ENCODE measurements at places on chromosomes 3 and 15.
A peak's percentile ranks its signal among the peaks of the same experiment; 100 is the strongest.

DNA sequence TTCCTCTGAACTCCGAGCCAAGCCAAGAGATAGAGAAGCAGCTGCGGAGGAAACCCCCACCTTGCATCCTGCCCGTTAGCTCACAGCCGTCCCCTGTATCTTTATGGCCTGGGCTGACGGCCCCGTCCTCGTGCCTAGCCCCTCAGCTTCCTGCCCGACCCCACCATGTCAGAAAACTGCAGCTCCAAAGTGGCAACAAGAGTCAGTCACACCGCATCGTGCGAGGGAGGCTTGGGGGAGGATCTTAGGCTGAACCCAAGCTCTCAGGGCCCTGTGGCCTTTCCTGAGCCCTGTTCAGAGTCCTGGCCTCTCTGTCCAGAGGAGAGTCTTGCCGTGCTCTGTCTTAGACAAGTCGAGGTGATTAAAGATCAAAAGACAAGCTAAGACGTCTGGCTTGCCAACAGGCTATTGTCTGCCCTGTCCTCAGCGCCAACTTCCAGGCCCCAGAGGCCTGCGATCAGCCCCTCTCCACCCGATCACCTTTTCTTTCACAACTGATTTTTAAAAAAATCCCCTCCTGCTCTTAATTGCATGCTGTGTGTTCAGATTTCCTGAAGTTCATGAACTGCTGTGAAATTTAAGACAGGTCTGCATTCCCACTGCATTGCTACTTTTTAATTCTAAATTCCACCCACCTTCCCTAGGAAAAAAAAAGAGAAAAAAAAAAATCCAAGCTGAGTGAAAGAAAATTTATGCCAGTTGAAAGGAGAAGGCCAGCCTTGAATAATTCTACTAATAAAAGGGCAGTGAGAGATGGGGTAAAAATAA is 89.7 kb upstream of the WNT5A start:
- DNase-seq: no peak

DNA sequence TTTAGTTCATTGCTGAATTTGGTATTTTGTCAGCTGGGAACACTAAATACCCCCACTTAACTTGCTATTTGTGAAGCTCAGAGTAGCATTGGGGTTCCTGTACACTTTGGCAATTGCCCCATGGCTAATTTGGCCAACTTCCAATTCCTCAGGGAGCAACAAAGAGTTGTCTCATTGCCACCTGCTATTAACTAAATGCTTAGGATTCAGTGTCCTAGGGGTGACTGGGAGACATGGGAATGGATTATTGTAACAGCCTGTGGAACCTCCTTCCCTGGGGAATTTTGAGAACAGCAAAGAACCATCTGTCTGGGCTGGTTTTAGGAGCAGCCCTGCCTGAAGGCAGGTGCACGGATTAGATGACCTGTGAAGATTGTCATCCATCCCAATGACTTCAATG is 437.4 kb upstream of the TPRG1 start:
- no peak for DNase-seq

- DNase-seq: no peak
Measured at GRCh38 chr3:55166576-55167555, 239.0 kb upstream of the LRTM1 start.

DNA sequence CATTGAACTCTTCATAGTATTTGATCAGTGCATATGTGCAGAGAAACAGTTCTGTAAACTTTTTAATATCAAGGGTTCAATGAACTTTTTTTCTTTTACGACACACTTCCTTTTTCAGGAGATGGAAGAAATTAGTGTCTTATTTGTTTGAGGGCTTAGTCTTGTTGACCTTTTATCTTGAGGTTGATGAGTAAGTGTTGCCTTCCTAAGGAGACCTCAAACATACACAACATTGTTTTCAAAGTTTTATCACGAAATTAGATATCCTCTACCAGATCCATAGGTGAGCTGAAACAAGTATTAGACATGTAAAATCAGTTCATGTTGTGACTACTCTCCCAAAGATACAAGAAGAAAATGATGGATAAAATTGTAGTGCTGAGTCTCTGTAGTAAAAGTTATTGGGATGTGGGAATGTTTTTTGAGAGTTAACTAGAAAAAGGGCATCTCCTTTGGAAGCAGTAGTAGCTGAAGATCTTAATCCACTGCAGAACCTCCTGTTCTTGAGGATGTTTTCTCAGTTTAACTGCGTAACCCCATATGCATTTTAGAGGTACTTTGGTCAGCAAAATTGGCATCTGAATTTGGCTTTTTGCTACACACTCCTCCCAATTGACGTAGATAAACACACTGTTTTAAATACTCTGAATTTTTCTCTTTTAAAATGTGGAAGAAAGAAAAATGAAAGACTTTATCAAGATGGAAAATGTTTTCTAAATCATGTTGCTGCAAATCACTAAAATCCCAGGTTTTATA is 116.8 kb downstream of the GALK2 start:
- DNase-seq: no peak

- no peak for DNase-seq
Measured at GRCh38 chr3:173711619-173712018, 314.1 kb downstream of the NLGN1 start.

GRCh38 chr15:42693942-42694341 is 43.0 kb downstream of the CDAN1 start:
- DNase-seq: no peak

DNA sequence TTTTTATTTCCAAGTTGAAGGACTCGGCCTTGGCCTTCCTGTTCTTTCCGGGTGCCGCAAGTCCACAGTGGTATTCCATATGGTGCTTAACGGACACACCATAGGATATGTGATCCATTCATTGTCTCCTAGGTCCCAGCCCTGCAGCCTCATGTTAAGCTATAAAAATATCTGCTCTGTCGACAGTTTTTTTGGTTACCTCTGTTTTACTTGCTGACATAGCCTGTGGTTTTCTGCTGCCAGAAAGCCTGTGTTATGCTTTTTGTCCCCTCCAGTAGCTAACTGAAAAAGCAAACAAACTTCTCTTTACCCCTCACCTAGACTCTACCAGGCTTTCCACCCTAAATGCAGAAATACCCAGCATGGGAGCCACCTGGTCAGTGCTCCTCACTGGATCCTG is 5.3 kb downstream of the INAFM2 start:
- DNase-seq: no peak

DNA sequence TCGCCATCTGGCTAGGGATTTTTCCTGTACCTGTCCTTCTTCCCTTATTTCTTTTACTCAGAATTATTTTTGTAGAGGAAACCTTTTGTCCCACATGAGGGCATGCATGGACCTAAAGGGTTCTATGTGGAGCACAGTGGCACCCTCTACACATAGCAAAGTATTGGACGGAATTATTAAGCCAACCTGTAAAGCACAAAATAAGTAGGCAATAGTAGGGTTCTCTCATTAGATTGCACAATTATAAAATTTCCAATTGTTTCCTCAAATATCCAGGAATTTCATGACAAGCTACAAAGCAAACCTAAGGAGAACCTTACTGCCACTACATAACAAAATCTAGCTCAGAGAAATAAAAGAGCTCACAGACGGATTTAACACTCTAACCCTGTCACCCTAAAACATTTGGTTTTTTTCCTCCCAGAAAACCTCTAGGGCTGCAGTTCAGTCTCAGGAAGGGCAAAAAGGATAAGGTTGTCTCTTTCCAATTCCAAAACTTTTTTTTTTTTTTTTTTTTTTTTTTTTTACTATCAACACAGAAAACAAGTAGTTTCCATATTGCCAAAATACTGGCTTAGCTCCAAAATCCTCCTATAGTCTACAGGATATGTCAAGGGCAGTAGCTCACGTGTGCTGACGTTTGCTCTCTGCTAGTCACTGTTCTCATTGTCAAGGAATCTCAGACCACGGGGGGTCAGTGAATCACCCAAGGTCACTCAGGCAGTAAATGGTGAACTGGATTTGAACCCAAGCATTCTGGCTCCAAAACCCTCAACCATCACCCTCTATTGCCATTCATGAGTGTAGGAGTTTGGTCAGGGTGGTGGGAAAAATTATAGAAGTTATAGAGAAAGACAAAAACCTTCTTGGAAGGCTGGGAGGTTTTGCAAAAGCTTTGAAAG is 52.3 kb downstream of the NCEH1 start:
- no peak for DNase-seq

- no peak for DNase-seq
Measured at GRCh38 chr15:67564021-67564967, 21.8 kb downstream of the MAP2K5 start.

GRCh38 chr15:64732156-64732860 is 43.1 kb downstream of the RBPMS2 start:
- no peak for DNase-seq

GRCh38 chr15:89378296-89379151 is 43.9 kb upstream of the POLG start:
- DNase-seq: no peak

DNA sequence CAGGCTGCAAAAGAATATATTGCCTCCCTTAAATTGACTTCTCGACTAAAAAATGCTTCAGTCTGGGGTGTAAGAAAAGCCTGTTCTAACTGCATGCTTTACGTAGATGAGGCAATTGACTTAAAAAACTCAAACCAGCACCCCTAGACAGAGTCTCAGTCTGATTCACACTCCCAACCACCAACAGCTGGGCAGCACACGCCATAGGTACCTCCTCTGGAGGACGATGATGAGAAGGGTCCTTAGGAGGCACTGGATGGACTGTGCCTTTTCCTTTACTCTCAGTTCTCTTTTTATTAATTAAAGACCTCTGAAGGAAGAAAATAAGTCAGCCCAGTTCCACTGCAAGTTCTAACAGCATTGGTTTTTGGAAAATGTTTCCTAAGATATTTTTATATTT is 175.0 kb downstream of the PDZRN3 start:
- no peak for DNase-seq

DNA sequence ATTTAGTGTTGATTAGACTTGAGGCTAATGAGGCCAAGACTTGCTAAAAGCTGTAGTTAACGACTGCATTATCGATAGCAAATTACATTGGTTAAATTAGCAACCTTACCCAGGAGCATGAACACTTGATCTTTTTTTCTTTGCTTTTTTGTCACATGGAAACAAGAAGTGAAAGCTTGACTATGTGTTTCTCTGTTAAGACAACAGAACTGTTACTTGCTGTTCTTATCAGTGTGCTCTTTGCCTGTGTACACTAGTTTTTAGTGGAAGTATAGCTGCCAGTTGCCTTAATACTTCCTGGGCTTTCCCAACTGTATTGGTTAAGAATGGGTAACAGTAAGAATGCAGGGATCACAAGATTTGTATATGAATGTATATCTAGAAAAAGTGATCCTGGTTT is 625.5 kb downstream of the NAALADL2 start:
- no peak for DNase-seq

- no peak for DNase-seq
Measured at GRCh38 chr3:178567611-178568010, 31.4 kb downstream of the KCNMB2 start.

DNA sequence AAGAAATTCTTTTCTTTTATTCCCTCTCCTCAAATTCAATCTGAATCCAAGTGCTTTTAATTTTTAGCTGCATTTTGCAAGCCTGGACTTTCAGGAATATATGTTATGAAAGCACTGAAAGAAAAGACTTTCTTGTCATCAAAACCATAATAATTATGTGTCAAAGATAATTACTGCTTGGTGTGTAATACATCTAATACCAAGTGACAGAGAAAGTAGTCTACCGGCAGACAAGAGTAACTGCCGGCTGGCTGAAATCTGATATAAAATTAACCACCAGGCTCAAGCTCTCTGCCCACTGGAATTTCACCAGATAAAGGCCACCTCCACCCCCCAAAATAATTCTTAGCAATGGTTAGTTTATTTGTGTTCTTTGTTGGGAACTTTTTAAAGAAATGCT is 220.9 kb upstream of the CDIN1 start:
- DNase-seq: no peak

- no peak for DNase-seq
Measured at GRCh38 chr3:59766200-59766872, 716.5 kb upstream of the CFAP20DC start.

DNA sequence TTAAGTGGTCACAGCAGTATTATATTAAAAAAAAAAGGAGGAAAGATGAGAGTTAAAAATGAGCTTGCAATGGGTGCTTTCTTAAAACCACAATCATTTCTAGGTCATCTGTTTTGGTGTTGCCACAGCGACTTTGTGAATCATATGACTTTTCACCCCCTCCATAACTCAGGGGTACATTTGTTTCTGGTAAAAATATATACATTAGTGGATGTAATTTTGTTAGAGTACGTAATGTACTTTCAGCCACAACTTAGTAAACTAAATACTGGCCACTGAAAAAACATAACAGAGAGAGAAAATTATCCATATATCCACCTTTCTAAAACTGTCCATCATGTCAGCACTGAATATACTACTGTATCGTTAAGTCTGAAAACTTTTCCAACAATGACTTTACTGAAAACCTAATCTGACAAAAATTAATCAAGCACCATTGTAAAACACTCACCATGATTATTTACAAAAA is 3.4 kb downstream of the ANKRD28 start:
- DNase-seq: no peak

GRCh38 chr3:135097276-135097946 is 302.4 kb downstream of the EPHB1 start:
- no peak for DNase-seq

DNA sequence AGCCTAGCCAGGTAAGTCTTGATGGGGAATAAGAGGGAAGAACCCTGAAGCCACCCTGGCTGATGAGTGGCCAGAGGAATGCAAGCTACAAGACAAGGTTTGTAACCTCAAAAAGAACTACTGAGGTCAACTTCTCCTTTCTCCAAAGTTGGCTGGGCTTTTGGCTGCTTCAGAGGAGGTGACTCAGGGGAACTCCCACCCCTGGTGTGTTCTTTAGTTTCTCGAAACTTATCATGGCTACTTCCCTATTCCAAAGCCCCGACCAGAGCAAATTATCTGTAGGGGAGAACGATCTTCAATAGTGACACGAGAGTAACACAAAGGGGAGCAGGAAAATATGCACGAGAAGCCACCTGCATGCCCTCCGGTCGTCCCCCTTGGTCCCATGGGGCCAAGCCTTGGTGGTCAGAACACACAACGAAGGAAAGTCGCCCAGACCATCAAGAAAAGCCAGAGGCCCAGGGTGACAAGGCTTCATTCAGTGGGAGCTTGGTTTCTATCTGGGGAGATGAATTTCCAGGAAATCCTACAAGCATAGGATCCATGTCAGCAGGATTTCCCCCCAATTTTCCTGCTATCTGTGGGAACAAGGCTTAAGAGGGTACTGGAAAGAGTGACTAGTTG is 6.5 kb upstream of the BCL2A1 start:
- no peak for DNase-seq

- DNase-seq: no peak
Measured at GRCh38 chr3:11548721-11549131, 95.0 kb downstream of the VGLL4 start.

GRCh38 chr15:82263350-82263749 is 732 bp downstream of the SAXO2 start:
- DNase-seq: no peak

GRCh38 chr15:65862682-65863081 is 6.6 kb upstream of the RAB11A start:
- peak; percentile 7 for DNase-seq

DNA sequence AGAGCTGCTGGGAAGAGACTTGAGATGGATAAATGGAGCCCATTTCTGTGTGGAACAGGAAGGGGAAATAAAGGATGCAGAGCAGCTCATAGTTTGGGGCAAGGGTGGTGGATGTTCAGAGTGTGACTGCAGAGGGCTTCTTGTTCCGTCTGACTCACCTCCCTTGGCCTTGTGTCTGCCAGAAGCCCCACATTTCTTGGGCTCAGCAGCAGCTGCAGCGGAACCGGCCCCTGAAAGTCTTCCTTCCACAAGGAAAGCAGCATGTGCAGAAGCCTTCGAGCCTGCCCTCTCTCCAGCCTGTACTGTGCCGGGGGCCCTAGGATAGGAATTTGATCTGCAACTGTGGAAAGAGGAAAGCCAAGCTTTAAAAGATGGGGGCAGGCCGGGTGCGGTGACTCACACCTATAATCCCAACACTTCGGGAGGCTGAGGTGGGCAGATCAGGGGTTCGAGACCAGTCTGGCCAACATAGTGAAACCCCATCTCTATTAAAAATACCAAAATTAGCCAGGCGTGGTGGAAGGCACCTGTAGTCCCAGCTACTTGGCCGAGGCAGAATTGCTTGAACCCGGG is 11.5 kb downstream of the CDAN1 start:
- no peak for DNase-seq

All from activated CD4-positive, CD25-positive, alpha-beta regulatory T cell (primary cell).